ENCODE measurements at places on chromosomes 1 and 21.

DNA sequence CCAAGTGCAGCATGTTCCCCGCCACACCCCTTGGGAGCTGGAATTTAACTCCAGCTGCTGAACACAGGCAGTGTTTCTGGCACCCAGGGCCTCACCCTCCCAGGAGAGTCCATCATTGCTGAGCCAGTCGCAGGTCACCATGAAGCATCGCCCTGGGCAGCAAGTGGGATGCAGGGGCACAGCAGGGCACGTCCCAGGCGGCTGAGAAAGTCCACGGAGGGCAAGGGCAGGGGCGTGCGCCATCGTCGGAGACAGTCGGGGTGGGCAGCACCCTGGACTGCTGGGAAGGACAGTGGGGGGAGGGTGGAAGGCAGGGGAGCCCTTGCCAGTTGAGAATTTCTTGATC lies 69.2 kb upstream of the PDE9A start:
- DNase-seq = no peak

GRCh38 chr1:26009796-26010447 lies 11.7 kb upstream of the EXTL1 start:
- DNase-seq = no peak

DNA sequence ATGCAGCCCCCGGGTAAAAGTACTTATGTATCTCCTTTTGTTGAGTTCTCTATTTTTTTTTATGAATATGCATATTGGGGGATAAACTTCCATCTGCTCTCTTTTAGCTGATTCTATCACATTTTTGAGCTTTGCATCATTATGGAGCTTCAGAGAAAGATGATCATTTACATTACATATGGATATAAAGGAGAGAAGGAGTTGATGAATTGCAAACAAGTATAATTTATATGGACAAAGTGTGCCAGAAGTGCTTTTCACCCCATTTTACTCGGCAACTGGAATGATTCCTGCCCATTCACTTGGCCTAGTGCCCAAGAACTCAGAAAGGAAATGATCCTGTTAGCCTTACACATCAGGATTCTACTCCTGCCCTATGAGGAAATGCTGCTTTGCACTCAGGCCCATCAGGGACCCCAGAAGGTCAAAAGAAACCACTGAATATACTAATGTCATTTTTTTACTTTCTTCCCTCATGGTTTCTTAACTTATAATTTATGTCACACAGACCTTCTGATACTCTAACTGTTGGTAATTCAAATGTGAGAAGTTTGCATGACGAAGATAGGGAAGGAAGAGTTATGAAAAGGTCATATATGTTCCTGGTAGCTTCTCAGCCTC lies 65.6 kb downstream of the SAMSN1 start:
- DNase-seq = no peak

DNA sequence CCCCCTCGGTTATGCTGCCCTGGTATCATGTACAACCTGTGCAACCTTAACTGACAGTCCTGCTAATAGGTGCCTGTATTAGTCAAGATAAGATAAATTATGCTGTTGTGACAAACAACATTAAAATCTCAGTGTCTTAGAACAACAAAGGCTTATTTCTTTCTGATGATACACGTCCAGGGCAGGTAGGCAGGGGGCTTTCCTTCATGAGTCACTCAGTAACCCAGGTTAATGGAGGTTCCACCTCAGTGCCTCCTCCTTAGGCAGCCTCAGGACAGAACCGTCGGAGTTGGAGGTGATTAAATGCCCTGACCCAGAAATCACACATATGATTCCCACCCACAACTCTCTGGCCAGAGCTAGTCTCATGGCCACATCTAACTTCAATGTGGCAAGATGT lies 94.6 kb upstream of the CASZ1 start:
- no peak for DNase-seq

- no peak for DNase-seq
Observed at GRCh38 chr1:46520063-46520911, 30.7 kb downstream of the DMBX1 start.

DNA sequence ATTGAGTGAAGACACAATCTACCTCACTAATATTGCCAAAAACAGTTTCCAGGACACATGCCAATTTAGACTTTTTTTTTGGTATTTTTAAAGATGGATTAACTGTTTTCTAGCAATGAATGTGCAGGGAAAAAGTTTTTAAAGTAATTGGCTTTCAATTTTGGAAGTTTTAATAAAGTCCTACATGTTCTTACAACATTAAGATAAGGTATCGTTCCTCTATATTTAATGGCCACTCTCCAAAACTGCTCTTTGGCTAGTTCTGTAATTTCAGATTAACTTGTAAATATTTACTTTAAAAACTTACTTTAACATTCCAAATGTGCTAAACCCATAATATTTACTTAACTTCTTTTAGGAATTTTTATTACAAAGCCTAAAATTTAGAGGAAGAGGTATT lies 1332.2 kb upstream of the PRMT6 start:
- DNase-seq = no peak

GRCh38 chr1:207853372-207853757 lies 57.6 kb downstream of the CD34 start:
- DNase-seq = no peak

DNA sequence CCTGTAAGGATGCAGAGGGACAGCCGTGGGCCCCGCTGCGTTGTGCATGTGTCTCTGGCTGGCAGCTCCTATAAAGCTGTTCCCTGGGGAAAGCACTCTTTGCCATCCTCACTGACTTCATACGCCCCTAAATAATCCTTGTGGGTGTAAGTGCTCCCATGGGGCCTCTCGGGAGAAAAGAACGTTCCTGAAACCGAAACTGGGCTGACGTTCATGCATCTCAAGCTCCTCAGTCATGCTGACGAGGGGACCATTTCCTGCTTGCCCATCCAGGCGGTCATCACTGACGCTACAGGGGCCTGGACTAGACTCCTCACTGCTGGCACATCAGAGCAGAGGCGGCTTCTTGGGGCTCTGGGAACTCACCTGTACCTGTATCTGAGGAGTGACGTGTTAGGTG lies 73.1 kb upstream of the USP24 start:
- DNase-seq = no peak

GRCh38 chr1:226825037-226825745 lies 45.2 kb upstream of the PSEN2 start:
- DNase-seq = no peak

Measured in stimulated activated CD4-positive, alpha-beta T cell treated with anti-CD3 and anti-CD28 coated beads, Interleukin-4, amount 100 ng/mL, for 48 hours (primary cell).